EH (cell line): ENCODE measurements at places on chromosomes 2 and 18.

- no peak for DNase-seq
Measured at GRCh38 chr2:43391201-43391877, 164.9 kb upstream of the ZFP36L2 start.

GRCh38 chr2:108920-109809 is 62.9 kb upstream of the FAM110C start:
- DNase-seq = no peak

- no peak for DNase-seq
Measured at GRCh38 chr18:7259475-7259874, 28.6 kb downstream of the LRRC30 start.

- no peak for DNase-seq
Measured at GRCh38 chr2:30046979-30047378, 99.8 kb upstream of the YPEL5 start.

DNA sequence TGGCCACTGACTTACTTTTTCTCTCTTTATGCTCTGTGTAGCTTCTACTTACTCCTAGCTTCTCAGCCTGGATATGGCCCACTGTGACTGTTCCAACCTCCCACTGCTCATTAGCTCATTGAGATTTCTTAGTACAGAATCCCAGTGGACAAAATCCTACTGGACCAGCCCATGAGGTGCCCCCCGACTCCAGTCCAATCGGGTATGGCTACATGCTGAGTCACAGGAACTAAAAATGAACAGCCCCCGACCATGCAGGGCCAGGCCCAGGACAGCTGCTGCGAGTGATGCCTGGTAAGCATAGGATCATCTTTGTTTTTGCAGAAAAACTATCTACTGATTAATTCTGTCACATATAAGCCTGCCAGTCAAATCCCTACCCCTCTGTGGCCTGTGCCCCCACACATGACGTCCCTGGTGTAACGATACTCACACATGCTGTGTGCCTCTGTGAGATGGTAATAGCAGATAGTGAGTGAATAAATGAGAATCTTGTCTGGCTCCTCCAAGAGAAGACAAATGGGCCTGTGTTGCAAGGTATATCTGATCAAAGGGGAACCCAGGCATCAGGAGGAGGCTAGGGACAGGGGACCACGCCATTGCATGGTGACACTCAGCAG is 85.9 kb upstream of the KLF7 start:
- peak; percentile 36 for DNase-seq

GRCh38 chr2:183037074-183037552 is 1.1 kb downstream of the NCKAP1 start:
- DNase-seq = peak; percentile 51

- DNase-seq = no peak
Measured at GRCh38 chr2:237566401-237567235, at the start of gene PRLH. TSS of gene PRLH (plus strand) at chr2:237566574. CDS start at chr2:237566574, 0 bp downstream.

GRCh38 chr2:10518470-10519393 is 70.6 kb upstream of the ODC1 start:
- no peak for DNase-seq

GRCh38 chr2:128416109-128416785 is 97.6 kb upstream of the HS6ST1 start:
- peak; percentile 30 for DNase-seq

GRCh38 chr2:203840655-203841205 is 26.8 kb upstream of the CTLA4 start:
- DNase-seq = no peak

DNA sequence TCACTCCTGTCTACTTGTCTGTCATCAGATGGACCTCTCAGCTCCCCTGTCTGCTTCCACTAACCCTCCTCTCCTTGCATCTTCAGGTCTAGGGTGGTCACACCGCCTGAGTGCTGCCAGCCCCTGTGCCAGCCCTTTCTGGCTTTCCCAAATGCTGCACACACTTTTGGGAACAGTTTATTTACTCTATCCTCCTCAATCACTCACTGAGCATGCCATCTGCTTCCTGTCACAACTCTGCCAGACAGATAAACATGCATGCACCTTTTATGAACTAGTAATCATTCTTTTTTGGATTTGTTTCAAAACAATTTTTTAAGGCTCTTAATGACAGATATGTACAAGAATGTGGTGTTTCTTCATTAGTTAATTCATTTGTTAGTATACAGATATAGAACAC is 56.3 kb upstream of the CCDC195 start:
- no peak for DNase-seq

- DNase-seq = no peak
Measured at GRCh38 chr2:149566652-149567051, 20.9 kb downstream of the MMADHC start.

DNA sequence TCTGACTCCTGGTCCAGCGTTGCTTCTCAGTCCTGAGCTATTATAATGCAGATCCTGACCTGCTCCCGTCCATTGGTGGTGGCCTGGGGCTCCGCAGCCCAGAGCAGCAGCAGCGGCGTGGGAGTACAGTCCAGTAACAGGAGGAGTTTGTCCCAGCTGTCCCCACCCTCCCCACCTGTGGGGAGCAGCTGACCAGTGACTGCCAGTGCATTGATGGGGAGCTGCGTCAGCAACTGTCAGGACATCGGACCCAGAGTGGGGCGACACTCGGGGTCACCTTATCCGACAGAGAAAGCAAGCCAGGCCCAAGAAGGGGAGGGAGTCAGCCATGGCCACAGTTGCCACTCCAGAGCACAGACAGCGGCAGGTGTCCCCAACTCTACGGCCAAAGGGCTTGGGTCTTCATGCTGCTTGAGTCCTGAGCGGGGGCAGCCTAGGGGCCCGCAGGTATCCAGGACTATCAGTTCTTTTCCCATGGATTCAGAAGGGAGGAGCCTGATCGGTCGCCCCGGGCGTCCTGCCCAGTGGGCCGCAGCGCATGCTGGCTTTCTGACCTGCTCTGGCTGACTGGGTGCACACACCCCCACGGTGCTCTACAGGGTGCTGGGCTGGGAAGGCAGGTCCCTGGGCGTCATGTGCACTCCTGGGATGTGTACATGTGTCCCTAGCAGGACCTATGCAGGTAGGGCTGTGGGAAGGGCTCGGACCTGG is 29.7 kb downstream of the DNMT3A start:
- DNase-seq = no peak

DNA sequence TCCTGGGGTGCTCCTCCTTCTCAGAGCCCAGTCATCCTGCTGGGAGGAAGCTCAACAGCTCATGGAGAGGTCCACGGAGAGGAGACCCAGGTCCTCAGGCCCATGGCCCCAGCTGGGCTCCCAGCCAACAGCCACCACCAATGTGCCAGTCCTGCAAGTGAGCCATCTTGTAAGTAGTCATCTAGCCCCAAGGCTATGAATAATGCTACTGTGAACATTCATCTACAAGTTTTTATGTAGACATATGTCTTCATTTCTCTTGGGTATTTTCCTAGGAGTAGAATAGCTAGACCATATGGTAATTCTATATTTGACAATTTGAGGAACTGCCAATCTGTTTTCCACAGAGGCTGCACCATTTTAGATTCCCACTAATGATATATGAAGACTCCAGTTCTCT is 166.1 kb downstream of the MTCL1 start:
- DNase-seq = peak; percentile 83

GRCh38 chr2:23122681-23123215 is 262.2 kb upstream of the KLHL29 start:
- DNase-seq = no peak

DNA sequence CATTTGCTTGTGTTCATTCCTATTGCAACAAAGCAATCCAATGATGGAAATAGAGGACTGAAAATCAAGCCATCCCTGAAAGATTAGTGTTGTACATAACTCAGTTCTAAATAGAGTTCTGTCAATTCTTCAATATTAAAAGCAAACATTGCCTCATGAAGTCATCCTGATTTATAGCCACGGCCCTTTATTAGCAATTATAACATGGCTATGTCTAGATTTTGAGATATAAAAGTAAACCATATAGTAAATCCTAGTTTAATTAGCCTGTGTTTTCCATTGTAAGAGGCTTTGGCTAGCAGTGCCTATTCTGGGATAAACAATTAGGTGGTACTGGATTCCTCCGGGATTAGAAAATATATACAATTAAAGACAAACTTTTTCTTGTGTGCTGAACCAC is 33.2 kb upstream of the VIT start:
- no peak for DNase-seq

GRCh38 chr2:232615339-232615738 is 18.1 kb upstream of the EFHD1 start:
- no peak for DNase-seq

- peak; percentile 93 for DNase-seq
Measured at GRCh38 chr2:39523308-39524044, 86.4 kb upstream of the MAP4K3 start.

- no peak for DNase-seq
Measured at GRCh38 chr18:74507927-74508326, 11.8 kb downstream of the CNDP2 start.

- DNase-seq = no peak
Measured at GRCh38 chr18:23302511-23302850, 150.6 kb upstream of the RIOK3 start.

GRCh38 chr2:127607399-127607908 is 38.5 kb upstream of the GPR17 start:
- DNase-seq = no peak

- DNase-seq = peak; percentile 30
Measured at GRCh38 chr2:141015341-141016047, 1115.3 kb downstream of the LRP1B start.

GRCh38 chr2:69298862-69299261 is 88.2 kb downstream of the GFPT1 start:
- peak; percentile 78 for DNase-seq

DNA sequence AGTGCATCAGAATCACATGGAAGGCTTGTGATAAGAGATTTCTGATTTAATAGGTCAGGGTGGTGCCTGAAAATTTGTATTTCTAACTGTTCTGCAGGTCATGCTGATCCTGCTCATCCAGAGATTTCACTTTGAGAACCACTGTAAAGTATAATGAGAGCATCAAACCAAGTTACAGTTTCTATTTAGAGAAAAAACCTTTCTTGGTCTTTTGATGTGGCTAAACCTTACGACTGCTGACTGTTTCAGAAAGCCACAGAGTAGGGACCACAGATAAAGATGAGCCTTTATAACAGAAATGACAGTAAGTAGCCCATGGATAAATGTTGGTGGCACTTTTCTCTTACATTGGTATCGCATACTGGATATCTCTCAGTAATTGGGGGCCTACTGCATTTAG is 109.4 kb upstream of the FANCL start:
- no peak for DNase-seq

- DNase-seq = peak; percentile 80
Measured at GRCh38 chr18:36697905-36698304, 130.9 kb downstream of the TPGS2 start.

GRCh38 chr2:59684771-59685166 is 868.7 kb downstream of the BCL11A start:
- no peak for DNase-seq

DNA sequence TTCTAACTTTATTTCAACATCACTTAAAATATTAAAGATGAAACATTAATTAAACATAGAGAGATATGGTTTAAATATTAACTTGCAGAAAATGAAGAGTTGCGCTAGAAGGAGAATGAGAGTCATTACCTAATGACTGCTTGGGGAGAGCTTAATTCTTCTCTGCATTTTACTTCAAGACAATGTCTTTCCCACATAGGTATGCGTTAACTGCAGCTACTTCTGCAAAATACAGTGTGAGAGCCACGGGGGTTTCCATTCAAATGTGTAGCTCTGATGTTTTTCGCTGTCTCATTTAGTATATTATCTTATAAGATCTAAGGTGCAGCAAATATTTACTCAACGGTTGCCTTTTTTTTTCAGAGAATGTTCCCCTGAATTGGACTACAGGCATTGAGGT is 126.7 kb downstream of the TMX3 start:
- no peak for DNase-seq

DNA sequence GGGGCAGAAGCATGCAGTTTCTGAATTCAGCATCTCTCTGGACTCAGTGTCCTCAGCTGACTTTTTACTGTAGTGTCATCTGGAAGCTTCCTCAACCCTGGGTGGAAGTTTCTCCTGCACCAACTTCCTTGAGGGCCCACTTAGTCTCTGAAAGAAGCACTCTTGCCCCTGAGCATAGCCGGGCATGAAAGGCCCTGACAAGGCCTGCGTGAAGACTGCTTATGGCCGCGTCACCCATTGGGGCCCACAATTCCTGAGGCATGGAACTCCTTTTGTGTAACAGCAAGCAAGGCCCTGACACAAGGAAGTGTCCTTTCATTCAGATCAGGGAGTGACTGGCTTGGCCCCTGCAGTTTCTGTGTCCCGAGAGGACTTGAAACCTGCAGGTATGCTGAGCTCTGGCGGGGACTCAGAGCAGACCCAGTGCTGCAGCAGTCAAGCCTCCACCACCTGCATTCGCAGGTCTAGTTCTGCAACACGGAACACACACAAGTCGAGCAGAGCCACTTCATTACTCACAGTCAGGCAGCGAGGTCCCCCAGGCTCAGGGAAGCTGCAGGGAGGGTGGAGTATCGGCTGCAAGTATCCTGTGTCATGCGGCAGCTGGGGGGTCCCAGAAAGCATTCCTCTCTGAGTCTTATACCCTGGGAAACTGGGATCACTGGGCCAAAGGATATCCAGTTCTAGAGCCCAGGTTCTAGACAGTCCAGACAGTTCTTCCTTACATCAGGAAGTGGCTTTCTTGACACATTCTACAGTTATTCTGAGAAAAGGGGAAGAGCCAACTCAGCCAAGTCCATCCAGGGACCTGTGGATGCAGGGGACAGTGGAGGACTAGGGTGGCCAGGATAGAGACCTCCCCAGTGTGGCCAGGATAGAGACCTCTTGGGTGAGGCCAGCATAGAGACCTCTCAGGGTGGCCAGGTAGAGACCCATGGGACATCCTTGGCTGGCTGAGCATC is 35.6 kb upstream of the PRLH start:
- no peak for DNase-seq

DNA sequence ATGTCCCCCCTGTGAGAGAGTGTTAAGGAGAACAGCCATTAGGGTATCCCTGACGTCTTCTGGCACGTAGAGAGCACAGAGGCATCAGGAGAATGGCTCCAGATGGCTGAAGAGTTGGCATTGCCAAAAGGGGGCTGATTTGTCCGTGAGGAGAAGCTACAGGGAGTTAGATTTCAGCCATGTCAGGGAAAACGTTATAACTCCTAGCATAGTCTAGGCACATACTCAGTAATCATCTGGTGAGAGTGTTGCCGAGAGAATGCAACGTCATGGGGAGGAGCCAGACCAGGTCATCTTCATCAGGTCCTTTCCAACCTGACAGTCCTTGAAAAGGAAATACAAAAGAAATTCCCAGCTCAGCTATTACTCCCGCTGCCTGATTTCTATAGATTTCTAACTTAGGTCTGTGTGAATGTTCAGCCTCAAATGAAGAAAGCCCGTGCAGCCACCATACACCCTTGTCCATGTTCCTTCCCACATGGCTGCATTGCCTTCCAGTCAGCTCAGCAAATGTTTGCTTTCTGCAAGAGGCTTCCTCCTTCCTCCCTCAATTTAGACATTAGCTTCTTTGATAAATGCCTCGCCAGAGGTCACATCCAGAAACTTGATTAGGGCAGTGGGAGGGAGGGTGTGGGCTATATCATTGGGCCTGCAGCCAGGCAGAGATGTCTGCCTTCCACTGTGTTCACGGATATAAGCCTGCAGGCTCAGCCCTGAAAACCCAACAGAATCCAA is 93.0 kb downstream of the STPG4 start:
- DNase-seq = no peak
